ENCODE measurements at places on chromosomes 3 and 15.
A peak's percentile ranks its signal among the peaks of the same experiment; 100 is the strongest.

- peak; percentile 71 for DNase-seq
Measured at GRCh38 chr15:24772686-24773373, 97.3 kb downstream of the NPAP1 start.

DNA sequence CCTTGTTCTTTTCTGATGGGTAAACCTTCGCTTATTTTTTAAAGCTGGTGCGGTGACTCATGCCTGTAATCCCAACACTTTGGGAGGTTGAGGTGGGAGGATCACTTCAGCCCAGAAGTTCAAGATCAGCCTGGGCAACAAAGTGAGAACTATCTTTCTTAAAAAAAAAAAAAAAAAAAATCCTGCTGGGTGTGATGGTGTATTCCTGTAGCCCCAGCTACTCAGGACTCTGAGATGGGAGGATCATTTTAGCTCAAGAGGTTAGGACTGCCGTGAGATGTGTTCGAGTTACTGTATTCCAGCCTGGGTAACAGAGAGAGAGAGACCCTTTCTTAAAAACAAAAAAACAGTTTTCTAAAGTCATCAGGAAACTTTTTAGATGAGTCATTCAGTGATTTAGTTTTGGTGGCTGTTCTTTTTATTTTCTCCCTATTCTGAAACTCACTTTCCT is 37.7 kb downstream of the SLMAP start:
- no peak for DNase-seq

GRCh38 chr15:60044636-60045270 is 40.6 kb downstream of the FOXB1 start:
- no peak for DNase-seq

DNA sequence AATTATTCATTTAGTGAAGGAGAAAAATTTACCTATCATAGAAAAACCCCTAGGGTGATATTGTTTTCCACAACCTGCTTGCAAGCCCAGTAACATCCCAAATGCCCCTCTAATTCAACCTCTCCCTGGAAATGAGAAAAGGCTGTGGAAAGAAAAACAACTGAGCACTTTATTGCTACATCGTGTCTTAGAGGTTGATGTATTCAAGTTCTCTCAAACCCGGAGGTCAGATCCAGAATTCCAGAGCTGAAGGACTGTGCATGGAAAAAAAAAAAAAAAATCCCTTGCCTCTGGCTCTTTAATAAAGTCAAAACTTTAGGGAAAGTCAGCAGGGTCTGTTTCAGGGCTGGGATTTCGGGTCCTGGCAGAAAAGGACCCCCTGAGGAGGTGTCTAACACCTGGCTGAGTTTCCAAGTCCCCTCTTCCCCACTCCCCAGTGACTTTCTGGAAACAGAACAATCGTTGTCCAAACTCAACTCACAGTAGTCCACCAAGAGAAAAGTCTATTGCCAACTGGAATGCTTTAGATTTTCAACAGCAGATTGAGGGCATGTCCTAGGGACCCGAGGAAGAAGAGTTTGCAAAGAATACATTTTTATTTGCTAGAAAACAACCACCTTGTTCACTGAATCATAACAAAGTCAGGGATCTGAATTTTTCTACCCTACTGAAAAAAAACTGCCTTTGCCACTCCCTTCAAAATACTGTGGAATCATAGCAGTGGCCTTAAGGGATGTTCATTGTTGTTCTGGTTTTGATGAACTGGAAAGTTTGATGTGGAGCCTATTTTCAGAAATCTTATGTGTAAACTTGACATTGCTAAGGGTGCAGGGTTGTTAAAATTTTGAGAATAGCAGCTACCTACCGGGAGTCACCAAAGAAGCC is 207.5 kb upstream of the ADAMTS9 start:
- DNase-seq = no peak

DNA sequence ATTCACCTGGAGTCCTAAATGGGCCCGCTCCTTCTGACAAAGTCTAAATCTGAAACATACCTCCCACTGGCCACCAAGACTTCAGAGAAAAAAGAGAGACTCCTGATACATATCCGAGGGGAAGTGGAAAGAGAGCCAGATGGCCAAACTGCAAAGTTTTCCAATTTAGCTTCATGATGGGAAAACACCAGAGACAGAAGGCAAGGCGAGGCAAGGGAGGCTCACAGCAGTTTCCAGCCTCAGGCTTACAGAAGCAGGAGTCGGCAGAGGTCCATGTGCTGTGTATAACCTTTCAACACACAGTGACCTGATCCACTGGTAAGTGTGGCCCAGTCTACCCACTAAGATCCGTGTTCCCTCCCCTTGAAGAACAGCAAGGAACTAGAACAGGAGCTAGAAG is 29.9 kb upstream of the PDE8A start:
- no peak for DNase-seq

- DNase-seq = no peak
Measured at GRCh38 chr3:111690242-111690641, 95.1 kb upstream of the ZBED2 start.

- no peak for DNase-seq
Measured at GRCh38 chr3:59641169-59641899, 591.5 kb upstream of the CFAP20DC start.

GRCh38 chr3:135788146-135788545 is 177.4 kb upstream of the PPP2R3A start:
- no peak for DNase-seq

GRCh38 chr3:96450699-96451098 is 363.7 kb upstream of the EPHA6 start:
- no peak for DNase-seq

DNA sequence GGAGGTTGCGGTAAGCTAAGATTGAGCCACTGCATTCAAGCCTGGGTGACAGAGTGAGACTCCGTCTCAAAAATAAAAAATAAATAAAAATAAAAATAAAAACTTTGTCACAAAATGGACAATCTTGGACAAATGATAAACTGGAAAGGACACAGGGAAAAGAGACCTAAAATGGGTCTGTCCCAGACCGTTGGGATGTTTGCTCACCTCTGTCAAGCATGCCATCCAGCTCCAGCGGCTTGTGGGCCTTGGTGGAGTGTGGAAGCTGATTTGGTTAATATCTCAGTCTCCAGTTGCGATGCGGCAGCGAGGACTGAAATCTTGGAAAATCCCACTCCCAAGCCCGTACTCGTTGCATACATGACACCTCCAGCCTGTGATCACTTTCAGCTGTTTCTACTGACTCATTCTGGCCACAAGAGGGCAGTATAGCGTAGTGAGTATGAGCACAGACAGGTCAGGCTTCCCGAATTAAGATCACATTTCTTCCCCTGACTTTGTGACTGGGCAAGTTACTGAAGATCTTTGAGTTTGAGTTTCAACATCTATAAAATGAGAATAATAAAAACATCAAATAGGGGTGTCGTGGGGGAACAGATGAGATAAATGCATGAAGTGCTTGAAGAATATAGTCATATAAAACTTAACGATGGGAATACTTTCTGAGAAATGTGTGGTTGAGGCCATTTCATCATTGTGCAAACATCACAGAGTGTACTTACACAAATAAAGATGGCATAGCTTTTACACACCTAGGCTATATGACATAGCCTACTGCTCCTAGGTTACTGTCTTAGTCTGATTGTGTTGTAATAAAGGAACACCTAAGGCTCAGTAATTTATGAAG is 19.6 kb upstream of the MOBP start:
- DNase-seq = peak; percentile 64

DNA sequence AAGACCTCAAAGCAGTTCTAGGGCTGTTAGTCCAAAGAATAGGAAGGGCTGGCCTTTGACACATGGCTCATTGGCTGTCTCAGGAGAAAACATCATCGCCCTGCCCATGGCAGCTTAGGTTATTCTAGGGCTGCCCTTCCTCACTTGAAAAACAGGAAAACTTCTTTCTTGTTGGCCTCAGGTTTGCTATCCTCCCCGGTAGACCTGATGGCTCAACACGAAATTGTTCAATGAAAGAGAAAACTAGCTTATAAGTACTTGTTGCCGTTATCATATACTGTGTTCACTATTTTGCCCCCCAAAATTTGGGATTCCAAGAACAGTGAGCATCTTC is 602 bp upstream of the SLTM start:
- DNase-seq = no peak

DNA sequence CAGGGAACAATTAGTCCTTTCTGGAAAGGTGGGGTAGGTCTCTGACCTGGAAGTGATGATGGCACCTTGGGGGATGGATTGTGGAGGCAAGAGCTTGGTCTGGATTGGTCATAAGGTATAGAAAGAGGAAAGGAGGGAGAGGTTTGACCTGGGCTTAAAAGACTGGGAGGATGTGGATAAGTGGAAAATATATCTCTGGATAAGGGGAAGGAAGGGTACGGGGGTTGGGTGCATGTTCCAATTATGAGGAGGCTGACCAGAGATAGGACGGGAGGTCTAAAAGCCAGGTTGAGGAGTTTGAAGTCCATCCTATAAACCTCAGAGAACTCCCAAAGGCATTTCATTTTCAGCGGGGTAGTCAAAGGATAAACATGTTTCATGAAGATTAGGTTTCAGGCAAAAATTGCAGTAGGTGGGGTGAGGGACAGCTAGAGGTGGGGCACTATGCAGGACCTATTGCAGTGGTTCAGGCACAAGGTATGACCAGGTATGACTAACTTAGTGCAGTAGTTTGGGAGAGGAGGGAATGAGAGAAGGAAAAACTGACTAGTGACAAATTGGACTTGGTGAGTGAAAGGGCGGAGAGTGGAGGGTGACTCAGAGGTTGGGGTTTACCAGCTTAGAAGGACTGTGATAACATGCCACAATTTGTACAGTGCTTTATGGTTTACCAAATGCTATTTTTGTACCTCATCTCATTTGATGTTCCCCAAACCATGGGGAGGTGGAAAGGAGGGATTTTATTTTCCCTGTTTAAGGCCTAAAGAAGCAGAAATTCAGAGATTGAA is 10.7 kb downstream of the PDE8A start:
- peak; percentile 81 for DNase-seq

DNA sequence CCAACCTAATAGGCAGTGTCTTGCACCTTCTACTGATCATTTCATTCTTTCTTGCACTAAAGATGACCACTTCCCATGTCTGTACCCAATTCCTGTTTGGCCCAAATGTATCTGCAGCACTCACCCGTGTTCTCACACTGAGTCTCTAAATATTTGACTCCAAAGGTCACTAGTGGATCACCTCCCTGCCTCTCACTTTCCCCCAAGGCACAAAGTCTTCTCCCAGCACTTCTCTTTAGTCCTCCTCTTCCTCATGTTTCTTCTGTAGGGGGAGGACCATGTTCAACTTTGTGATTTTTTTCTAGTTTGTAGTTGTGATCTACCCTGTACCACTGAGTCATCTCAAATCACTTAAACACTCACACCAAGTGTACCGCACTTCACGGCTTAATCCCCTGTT is 13.9 kb downstream of the NR1I2 start:
- DNase-seq = no peak

GRCh38 chr3:47629770-47630169 is 51.1 kb upstream of the CSPG5 start:
- DNase-seq = no peak

GRCh38 chr3:9241956-9242355 is 7.5 kb downstream of the SRGAP3 start:
- DNase-seq = no peak

DNA sequence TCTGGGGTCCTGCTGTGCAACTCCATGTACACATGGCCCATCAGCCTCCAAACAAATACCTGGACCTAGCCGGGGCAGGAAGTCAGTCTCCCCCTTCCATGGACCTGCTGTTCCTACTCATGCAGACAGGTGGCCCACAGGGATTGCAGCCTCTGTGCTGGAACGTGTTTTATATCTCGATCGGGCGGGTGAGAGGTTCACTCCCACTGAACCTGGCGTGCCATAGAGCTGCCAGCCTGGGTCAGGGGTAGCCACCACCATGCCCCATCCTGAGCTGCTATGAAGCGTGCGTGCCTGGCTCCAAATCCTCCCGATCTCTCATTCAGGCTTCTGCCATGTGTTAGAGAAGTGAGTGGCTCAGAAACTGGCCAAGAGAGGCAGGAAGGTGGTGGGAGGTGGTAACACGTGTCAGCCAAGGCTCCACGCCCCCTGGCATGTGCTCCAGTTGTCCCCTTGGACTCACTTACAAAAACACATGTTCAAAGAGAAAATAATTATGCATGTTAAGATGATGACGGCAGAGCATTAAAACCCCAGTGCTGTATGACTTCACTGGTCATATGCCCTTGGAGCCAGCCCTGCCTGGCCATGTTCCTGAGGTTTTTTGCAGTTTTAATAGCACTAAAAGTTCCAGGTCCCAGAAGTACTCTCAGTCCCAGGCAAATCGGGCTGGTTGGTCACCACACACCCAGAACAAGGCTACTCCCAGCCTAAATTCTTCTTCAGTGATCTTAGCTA is 30.6 kb downstream of the CTSH start:
- DNase-seq = no peak

- DNase-seq = no peak
Measured at GRCh38 chr3:116809208-116809607, 99.6 kb downstream of the TUSC7 start.

GRCh38 chr3:116939091-116939490 is 229.5 kb downstream of the TUSC7 start:
- DNase-seq = peak; percentile 20

- DNase-seq = no peak
Measured at GRCh38 chr3:50201573-50202315, 3.3 kb upstream of the SLC38A3 start.

GRCh38 chr3:107258300-107258699 is 118.9 kb upstream of the CCDC54 start:
- DNase-seq = no peak

DNA sequence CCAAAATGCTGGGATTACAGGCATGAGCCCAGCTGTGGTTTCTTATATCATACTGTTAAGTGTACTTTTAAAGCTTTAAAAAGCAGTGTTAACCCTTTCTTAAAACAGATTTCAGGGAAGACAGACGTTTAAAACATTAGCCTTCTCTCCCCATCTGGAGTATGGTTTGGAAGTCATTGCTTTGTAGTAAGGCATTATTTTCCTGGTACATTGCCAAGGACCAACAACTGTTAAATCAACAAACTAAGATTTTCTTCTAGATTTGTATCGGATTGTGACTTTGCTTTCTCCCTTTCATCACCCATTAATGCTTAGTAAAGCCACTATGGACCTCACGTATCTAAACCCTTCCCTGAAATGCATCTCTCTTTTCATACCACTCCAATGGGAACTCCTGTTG is 50.5 kb downstream of the UBE2E1 start:
- DNase-seq = no peak

- no peak for DNase-seq
Measured at GRCh38 chr3:180855364-180855763, 57.1 kb upstream of the FXR1 start.

DNA sequence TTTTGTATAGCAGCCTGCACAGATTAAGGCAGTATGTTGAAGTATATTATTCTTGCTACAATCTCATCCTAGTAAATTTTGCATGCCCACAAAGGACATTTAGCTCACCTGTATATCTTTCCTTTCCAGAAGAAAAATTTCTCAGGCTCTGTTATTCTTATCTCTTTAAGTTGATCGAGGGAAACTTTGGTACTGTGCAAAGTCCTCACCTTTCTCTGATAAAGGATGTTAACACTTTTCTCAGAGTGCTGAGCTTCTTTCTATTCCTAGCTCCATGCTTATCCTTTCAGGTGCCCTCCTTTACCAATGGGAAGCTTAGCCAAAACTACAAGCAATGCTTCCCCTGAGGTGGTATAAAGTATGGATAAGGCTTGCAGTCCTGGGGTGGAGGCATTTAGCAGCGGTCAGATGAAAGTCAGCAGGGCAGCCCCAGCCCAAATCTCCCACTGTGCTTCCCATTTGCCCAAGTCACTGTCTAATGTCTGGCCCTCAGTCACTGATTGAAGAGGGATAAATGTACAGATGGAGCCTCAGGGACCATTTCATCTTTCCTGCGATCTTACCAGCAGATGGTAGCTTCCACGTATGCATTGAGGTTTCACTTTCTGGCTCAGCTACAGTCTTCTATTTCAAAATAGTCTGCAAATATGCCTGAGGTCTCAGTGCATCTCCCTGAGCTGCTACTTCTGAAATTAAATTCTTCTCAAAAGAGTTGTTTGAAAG is 127.8 kb upstream of the P2RY1 start:
- DNase-seq = no peak

- DNase-seq = no peak
Measured at GRCh38 chr15:88725305-88726210, 77.7 kb upstream of the ACAN start.
